Activated naive CD4-positive, alpha-beta T cell (primary cell): ENCODE measurements at places on chromosomes 13 and 19.

- DNase-seq, result peak; percentile 97
Observed at GRCh38 chr19:55654323-55654867, 440 bp upstream of the U2AF2 start.

DNA sequence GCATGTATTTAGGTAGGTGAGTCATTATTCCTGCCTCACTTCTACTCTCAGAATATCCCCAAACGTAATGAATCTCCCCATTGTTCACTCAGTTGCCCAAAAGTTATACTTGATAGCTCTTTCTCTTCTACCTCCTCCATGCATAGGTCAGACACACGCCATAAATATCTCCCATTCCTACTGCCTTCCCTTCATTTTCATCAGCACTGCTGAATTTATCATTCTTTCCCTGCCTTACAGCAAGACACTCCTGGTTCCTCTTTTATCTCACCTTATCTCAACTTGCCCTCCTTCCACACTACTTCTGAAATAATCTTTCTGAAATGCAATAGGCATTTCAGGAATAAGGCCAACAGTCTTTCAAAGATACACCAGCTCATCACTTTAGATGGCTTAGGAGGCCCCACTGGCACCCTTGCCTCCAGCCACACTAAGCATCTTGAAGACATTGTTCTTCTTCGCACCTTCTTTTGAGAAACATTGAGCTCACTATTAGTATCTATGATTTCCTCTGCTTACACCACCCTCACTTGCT lies 333.9 kb downstream of the MYO16 start:
- no peak for DNase-seq

- DNase-seq, result no peak
Observed at GRCh38 chr13:114140906-114141250, 8.5 kb upstream of the RASA3 start.

DNA sequence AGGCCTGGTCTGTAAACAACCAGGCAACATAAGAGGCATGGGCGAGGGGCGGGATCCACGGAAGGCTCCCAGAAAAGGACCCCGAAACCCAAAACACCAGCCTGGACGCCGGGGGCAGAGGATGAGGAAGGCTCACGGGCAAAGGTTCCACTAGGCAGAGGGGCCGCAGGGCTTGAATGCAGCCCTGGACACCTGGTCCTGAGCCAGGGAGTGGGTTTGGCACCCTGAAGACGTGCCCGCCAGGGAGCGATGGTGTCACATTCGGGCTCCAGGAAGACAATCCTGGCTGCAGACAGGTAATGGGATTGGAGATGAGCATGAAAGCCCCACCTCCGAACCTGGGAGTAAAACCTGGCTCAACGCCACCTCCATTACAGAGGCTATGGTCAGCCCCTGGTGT lies 31.8 kb downstream of the ZNF787 start:
- no peak for DNase-seq

GRCh38 chr13:44921246-44921877 lies 67.9 kb downstream of the NUFIP1 start:
- no peak for DNase-seq

- DNase-seq, result no peak
Observed at GRCh38 chr19:29516821-29517395, 8.9 kb upstream of the VSTM2B start.

- no peak for DNase-seq
Observed at GRCh38 chr13:94309997-94310855, 169.3 kb downstream of the DCT start.

DNA sequence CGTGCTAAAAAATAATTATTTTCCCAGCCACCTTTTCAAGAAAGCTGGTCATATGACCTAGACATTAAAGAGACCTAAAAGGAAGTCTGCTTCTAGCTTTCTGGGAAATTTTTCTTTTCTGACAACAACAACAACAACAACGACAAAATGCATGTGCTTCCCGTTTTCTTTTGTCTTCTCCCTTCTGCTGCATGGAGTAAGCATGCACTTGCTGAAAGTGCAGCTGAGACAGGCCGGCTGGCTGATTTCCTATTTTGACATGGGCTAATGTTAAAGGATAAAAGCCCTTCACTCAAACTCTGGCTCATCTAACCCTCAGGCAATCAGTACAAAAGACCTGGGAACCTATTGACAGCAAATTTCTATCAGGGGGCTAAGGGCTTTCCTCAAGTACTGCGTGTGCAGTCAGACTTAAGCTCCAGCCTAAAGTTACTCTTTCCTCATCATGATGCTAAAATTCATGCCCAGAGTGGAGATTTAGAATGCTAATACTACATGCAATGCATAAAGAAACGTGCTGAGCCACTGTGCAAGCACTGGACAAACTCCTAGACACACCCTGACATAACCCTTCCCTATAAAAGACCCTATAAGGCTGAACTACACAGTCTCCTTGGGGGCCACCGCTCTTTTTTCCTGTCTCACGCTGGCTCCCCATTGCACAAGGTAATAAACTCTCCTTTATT lies 811.1 kb downstream of the UQCRFS1 start:
- no peak for DNase-seq

DNA sequence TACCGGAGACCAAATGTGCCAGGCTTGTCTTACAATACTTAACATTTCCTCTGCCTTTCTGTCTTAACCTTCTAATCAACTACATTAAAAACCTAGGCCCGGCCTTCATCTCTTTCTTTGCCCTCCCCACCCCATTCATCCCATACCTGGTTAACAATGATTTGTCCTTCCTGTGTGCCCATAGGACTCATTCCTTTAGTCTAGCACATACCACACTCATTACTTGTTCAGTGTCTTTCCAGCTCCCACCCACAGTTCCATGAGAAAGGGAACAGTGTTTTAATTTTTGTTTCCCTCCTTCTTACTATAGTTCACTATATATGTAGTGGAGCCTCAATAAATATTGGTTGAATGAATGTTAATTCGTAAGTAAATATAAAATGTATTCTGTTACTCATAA lies 2.4 kb downstream of the CLN5 start:
- DNase-seq, result no peak

GRCh38 chr13:79995334-79995733 lies 345.6 kb downstream of the SPRY2 start:
- no peak for DNase-seq

DNA sequence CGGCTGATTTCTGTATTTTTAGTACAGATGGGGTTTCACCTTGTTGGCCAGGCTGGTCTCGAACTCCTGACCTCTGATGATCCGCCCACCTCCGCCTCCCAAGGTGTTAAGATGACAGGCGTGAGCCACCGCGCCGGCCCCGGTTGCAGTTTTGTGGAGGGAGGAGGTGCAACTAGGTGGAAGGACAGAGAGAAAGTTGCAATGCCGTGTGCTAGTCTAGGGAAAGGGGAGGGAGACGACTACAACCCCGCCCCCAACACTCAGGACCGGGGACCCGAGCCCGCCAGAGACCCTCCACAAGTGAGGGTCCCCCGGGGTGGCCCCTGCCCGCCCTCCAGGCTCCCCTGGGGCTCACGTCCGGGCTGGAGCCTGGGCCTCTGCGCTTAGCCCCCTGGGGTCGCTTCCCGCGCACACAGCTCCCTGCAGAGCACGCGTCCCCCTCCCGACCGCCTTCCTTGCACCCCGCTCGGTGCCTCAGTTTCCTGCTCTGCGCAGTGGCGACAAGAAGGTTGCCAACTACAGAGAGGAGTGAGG lies 1.2 kb upstream of the ARID3A start:
- no peak for DNase-seq

- DNase-seq, result no peak
Observed at GRCh38 chr19:18430417-18431144, 7.4 kb downstream of the ISYNA1 start.

DNA sequence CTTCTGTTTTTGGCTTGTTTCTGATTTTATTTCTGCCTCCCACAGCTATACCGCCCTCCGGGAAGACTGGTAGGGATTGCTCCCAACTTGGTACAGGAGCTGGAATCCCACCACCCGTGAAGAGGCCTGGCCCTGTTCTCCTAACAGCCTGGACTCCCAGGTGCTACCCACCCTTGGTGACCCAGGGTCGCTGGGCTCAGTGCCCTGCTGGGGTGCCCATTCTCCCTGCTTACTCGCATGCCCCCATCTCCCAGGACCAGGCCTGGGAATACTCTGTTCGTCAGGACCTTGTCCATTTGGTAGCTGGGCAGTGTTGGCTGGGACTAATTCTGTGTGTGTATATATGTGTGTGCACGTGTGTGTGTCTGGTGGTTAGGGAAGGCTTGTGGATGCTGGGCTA lies 41.0 kb upstream of the TMTC4 start:
- no peak for DNase-seq

DNA sequence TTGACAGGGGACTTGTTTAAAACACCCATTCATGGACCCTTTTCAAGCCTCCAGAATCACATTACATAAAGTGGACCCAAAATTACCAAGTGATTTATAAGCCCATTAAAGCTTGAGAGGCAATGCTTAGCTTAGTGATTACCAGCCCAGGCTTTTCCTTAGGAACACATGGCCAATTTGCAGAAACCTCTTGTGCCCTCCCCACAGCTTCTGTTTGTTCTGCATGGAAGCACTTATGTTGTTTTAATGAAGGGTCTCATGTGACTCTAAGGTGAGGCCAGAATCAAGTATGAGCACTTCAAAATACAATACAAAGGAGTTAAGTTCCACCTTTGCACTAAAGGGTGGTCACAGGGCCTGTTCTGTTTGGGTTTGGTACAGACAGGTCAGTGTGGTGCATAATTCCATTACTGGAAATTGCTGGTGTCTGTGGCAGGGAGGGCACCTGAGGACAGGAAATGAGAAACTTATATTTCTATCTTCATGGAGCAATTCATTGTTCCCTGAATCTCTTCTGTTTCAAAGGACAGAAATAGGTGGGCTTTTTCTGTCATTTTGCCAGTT lies 15.3 kb downstream of the ZNF486 start:
- no peak for DNase-seq

DNA sequence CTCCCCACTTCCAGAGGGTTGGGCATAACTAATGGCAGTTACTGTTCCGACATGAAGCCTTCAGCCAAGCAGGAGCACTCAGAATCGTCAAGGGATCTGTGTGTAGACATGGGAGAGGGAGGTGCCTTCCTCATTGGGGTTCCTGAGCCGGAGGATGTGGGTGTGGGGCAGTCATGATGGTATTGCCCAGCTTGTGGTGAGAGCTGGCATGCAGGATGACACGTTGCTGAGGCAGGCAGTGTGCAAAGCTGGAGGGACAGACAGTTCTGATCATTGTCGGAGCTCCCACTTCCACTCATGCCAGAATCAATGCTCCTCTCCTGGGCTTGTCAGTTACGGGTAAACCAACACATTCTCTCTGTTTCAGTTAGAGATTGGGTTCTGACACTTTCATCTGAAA lies 83.9 kb upstream of the TSC22D1 start:
- no peak for DNase-seq

DNA sequence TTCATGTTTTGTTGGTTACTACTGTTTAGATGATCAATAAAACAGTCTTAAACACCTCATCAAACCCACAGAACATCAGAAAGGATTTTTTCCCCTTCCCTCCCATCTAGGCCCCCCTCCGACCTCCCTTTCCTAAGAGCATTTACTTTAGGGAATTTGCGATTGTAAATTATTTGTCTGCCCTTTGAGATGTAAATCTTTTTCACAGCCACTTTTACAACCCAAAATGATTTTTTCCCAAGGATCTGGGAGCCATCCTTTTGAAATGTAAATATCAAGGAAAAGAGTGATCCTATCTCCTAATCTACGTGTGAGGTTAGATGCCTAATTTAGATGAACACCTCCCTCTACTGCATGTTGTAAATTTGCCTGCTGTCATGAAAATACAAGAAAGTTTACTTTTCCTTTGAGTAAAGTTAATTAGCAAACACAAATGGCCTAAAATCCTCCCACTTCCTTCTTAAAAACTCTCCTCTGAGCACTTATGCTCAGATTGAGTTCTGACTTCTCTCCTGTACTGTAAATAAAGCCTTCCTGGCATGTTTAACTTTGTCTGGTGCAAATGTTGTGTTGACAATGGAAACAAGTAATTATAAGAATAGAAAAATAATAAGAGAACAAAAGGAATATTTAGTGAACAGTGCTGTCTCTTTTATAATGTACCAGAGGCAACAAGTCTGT lies 1646.9 kb upstream of the SPRY2 start:
- DNase-seq, result no peak

- DNase-seq, result no peak
Observed at GRCh38 chr19:14147797-14148605, 11.6 kb upstream of the ASF1B start.

DNA sequence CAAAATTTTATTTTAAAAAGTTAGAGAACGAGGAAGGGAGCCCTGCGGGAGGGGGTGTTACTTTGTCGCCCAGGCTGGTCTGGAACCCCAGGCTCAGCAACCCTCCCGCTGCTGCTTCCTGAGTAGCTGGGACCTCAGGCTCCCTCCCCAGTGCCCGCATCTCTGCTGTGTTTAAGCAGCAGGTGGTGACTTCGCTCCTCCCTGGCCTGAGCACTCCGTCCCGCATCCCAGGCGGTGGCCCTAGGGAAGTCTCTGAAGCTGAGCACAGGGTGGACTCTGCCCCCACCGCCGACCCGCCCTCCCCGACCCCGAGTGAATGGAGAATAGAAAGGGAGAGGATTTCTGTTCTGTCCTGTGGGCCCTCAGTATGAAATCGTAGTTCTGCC lies 30.5 kb downstream of the ZNF701 start:
- no peak for DNase-seq

DNA sequence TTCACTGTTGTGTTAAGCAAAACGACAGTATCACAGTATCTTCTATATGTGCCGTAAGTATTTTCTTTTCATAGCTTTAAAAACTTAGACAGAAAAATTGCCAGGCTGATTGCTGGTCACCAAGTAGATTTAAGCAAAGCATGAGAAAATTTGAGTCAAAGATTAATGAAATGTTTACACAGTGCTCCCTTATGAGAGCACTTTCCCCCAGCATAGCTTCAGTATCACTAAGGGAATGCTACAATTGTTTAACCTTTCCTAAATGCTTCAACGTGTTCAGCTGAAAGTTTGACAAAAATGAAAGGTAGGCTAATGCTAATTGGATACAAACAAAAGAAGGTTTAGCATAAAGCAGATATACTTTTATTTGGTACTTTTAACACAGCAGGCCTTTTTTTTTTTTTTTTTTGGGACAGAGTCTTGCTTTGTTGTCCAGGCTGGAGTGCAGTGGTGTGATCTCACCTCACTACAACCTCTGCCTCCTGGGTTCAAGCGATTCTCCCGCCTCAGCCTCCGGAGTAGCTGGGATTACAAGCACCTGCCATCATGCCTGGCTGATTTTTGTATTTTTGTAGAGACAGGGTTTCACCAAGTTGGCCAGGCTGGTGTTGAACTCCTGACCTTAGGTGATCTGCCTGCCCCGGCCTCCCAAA lies 23.4 kb downstream of the PCCA start:
- DNase-seq, result no peak
